ENCODE measurements at places on chromosomes 2 and 18. TPM values are rescaled to one million over a fixed set of nuclear protein-coding genes. Genes with fewer than 3 reads are reported as not detected.
A peak's percentile ranks its signal among the peaks of the same experiment; 100 is the strongest.

DNA sequence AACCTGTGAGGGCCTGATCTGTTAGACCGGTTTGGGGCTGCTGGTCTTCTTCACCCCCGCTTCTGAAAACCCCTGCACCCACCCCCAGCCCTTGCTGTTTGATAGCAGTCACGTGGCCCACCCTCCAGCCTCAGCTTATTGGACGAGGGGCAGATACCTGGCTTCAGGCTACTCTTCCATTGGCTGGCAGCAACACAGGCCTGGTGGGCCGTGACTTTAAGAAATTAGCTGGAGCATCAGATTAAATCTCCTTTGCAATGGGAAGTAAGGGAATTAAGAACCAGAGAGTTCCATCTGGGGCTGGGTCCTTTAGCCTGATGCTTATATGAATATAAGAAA is 107.3 kb downstream of the KLHL29 start:
- no peak for DNase-seq
- no peak overlapping the region for H3K4me3 ChIP-seq
- no peaks in the 10 kb centered on the region for H3K27me3 ChIP-seq
- H3K4me1 ChIP-seq = peaks cover 33% of the 10 kb centered on the region
- H3K36me3 ChIP-seq = no peaks in the 10 kb centered on the region

GRCh38 chr2:240931319-240931949 is 25.3 kb downstream of the CROCC2 start:
- H3K27me3 ChIP-seq = no peaks in the 10 kb centered on the region
- DNase-seq = peak; percentile 11
- H3K27ac ChIP-seq = no peak overlapping the region
- H3K36me3 ChIP-seq = no peaks in the 10 kb centered on the region

DNA sequence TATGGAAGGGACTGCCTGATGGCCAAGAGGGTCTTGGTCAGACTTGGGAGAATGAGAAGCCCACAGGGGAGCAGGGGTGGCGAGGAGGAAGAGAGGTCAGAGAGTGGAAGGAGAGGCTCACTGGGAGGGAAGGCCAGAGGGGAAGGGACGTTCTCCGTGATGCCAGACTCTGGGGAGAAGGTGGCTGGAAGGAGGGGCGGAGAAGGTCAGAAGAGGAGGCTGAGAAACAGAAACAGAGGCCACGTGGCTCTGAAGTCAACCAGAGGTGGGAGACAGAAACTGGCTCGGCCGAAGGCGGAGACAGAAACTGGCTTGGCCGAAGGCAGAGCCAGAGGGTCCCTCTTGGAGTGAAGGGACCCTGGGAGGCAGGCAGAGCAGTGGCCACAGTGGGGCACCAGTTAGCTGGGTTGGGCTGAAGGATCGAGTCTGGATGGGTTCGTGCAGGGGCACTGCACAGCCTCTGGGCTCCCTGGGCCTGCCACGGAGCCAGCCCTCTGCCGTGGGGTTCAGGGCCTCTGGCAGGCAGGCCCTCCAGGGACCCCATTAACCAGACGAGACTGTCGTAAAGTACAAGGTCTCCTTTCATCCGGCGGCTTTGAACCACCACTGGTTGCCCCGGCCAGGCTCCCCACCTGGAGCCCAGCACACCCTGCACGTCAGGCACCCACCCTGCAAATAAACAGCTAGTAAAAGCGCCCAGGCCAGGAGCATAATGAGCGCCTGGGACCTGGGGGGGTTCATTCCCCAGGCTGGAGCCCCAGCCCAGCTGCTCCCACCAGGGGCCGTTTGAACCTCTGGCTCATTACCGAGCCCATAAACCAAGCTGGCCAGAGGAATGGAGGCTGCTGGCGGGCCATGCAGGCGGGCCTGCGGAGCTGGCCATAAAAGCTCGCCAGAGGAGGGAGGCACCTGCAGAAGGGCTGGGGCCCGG is 218.8 kb downstream of the DYSF start:
- no peak overlapping the region for H3K27ac ChIP-seq
- H3K36me3 ChIP-seq = no peaks in the 10 kb centered on the region
- H3K27me3 ChIP-seq = no peaks in the 10 kb centered on the region
- DNase-seq = peak; percentile 40
- no peaks in the 10 kb centered on the region for H3K4me1 ChIP-seq

- H3K4me1 ChIP-seq = no peaks in the 10 kb centered on the region
- H3K27me3 ChIP-seq = no peaks in the 10 kb centered on the region
- H3K4me3 ChIP-seq = no peak overlapping the region
- H3K27ac ChIP-seq = no peak overlapping the region
- DNase-seq = no peak
Measured at GRCh38 chr2:169112841-169113240, 43.5 kb downstream of the DHRS9 start.

DNA sequence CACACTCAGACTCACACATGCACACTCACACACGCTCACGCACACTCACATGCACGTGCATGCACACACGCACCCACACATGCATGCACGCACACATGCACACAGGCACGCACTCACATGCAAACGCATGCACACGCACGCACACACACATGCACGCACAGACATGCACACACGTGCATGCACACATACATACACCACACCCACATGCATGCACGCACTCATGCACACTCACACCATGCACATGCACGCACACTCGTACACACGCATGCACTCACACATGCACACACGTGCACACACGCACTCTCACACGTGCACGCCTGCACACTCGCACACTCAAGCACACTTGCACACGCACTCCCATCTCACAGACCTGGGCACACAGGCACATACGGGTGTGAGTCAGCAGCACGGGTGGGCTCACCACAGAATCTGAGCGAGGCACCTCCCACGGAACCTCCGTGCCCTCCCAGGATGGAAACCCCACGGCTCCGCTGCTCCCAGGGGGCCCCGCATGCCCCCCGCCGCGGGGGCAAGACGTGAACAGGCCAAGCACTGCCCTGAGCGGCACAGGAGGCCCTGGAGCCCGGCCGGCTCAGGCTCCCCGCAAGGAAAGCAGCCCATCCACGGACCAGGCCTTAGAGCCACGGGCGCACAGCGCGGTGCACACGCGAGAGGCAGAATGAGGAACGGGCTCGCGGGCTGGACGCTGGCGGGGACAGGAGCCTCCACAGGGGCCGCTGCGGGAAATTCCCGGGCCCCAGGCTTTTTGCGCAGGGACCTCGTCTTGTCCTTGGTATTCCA is 8.4 kb upstream of the KCNG2 start:
- no peak overlapping the region for H3K27ac ChIP-seq
- H3K27me3 ChIP-seq = peaks cover 83% of the 10 kb centered on the region
- peaks cover 4% of the 10 kb centered on the region for H3K4me1 ChIP-seq

The DTNB gene
- 15.3 TPM for polyA plus RNA-seq

All from SK-N-SH (cell line).